ENCODE measurements at places on chromosomes 3 and 15. TPM values are rescaled to one million over a fixed set of nuclear protein-coding genes. Genes with fewer than 3 reads are reported as not detected.

DNA sequence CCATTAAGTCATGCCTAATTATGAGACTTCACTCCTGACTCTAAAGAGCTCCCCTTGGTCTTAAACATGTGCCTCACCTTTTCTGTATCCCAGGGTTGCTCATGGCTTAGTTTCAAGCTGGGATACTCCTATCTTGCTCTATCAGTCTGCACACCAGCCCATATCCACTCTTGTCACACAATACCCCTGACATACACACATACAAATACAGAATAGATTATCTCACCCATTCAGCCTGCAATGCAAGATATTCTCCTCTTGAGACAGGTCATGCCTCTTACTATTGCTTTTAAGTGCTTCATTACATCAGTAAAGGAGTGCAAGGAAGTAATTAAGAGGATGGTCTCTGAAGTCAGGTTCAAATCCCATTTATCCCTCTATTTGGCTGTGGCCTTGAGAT is 587.3 kb downstream of the IGSF11 start:
- DNase-seq, result no peak

GRCh38 chr3:72629191-72629631 is 219.0 kb downstream of the SHQ1 start:
- peak; percentile 8 for DNase-seq

- DNase-seq, result no peak
Observed at GRCh38 chr3:77605865-77606264, 566.0 kb downstream of the ROBO2 start.

DNA sequence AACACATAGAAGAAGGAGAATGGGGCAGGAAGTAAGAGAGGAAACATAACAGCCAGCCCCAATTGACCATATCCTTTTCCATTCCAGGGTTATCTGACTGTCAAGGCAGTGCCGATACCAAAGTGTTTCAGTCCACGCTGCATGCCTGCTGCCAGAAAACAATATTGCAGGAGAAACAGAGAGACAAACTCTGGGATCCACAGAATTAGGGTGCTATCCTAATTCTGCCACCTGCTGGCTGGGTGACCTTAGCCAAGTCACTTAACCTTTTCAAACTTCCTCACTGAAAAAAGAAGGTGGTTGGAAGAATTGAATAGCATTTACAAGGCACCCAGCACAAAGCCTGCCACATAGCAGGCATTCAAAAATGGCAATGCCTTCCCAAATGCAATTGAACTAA is 32.0 kb downstream of the GLB1 start:
- no peak for DNase-seq

GRCh38 chr15:63348392-63348791 is 33.3 kb downstream of the CA12 start:
- peak; percentile 85 for DNase-seq

GRCh38 chr3:16026753-16027152 is 147.7 kb upstream of the GALNT15 start:
- DNase-seq, result no peak

DNA sequence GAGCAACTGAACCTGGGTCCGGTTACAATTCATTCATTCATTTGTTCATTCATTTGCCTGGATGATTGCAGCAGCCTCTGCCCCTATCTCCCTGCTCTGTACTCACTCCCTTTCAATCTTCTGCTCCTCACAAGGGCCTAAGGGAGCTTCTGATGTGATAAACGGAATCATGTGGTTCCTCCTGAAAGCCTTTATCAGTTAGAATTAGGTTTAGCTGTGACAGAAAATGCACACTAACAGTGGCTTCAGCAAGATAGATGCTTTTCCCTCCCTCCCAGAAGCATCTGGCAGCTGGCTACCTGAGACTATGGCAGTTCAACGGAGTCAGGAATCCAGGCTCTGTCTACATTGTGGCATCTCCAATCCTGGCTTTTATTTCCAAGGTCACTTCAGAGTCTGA is 196.0 kb downstream of the ADAMTS9 start:
- DNase-seq, result no peak

GRCh38 chr15:66682865-66683264 is 19.2 kb upstream of the SMAD6 start:
- no peak for DNase-seq

- DNase-seq, result no peak
Observed at GRCh38 chr15:90650956-90651689, 66.0 kb upstream of the BLM start.

GRCh38 chr3:30475038-30475808 is 131.2 kb upstream of the TGFBR2 start:
- no peak for DNase-seq

DNA sequence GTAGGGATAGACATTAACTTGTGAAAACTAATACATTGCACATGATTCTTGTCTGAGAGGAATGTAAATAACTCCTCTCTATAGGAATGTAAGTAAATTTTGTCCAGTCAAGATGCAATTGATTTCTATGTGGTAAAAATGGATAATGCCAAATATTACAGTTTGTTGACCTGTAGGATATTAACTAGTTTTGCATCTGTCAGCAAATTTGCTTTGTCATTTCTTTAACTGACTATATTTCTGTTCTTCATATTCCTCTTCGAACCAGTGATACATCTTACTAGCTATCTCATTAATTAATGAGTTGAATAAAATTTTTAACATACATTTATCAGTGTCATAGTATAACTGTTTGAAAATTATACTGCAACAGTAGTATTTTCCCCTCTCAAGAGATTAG is 80.4 kb downstream of the EDEM1 start:
- no peak for DNase-seq

DNA sequence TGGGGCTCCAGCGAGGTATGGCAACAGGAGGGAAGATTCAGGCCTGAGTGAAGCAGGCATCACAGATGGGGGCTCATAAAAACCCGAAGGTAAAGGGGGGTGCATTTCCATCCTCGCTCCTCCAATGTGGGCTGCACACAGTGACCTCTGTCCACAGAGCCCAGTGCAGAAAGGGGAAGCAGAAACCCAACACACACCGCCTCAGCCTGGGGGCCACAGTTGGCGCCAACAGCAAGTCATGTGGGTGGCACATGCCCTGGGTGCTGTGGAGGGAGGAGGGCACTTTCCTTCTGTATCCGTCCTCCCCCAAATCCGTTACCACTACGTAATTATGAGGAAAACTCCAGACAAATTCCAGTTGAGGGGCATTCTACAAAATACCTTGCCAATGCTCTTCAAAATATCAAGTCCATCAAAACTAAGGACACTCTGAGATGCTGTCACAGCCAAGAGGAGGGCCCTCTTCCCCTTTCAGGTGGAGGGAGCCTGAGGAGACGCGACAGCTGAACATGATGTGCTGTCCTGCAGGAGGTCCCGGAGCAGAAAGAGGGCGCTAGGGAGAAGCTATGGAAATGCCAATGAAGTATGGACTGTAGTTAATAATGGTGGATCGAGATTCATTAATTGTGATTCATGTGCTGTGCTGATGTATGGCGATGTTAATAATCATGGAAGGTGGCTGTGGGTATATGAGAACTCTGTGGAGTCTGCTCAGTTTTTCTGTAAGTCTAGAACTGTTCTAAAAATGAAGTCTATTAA is 16.4 kb downstream of the APBA2 start:
- DNase-seq, result no peak

The MRPS22 gene
- total RNA-seq, result 163 TPM

The NGRN gene
- total RNA-seq, result 135 TPM

Data from Daoy (cell line).